ENCODE measurements at places on chromosomes 2 and 18.

DNA sequence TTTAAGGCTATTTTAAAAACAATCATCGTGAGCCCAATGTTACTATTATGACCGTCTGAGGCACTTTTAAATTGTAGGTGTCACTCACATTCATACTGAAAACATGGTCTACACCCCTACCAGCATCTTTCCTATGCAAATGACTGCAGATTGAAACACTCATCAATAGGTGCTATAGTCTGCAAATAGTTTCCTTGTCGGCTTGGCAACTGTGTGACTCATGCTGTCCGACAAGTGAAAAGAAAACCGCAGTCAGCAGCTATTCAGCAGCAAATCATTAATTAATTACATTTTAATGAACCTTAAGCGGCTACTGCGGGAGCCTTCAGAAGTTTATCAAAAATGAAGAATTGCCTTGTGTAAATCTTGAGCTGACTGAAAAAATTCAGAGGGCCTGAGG is 134.4 kb downstream of the FIGN start:
- no peak for DNase-seq

- DNase-seq, result no peak
Observed at GRCh38 chr2:124666976-124667375, 641.9 kb downstream of the CNTNAP5 start.

- no peak for DNase-seq
Observed at GRCh38 chr18:74216661-74217110, 68.4 kb downstream of the TIMM21 start.

DNA sequence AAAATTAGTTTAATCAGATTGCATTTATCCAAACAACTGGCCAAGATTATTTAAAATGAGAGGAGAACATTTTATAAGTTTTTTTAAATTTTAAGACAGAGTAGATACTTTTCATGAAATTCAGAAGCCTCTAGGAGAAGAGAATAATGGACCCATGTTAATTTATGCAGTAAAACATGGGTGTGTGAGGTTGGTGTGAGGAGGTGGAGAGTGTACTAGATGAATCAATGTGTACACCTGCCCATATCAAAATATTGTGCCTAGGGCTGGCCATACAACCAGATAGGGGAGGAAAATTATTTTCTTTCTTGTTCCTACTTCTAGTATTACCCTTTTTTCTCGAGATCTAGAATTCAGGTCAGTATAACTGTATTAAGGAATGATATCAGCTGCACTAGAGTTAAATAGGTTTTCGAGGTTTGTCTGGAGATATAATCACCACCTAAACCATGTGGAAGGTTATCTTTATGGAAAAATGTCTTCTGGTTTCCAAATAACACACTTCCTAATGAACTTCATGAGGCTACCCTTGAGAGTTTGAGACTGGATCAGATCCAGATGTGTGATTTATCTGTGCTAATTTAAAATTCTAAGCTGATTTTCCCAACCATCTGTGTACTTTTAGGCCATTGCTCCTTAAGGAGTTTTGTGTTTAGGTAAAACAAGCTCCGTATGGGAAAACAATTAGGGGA is 37.6 kb downstream of the TMEM178A start:
- no peak for DNase-seq

- no peak for DNase-seq
Observed at GRCh38 chr2:143397884-143398614, 268.8 kb downstream of the ARHGAP15 start.

DNA sequence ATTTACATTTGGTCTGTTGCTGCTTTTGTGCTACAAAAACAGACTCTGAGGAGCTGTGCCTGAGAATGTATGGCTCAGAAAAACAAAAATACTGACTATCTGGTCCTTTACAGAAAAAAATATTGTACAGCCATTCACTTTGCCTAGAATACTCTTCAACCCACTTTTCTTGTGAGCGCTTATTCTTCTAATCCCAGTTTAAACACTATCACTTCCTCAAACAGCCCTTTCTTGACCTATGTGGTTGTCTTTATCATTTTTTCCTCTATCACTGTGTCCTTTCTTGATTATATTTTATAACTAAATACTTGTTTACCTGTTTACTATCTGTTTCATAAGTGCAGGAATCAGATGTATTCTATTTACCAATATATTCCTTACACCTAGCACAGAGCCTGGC is 33.5 kb downstream of the CUL3 start:
- DNase-seq, result no peak

DNA sequence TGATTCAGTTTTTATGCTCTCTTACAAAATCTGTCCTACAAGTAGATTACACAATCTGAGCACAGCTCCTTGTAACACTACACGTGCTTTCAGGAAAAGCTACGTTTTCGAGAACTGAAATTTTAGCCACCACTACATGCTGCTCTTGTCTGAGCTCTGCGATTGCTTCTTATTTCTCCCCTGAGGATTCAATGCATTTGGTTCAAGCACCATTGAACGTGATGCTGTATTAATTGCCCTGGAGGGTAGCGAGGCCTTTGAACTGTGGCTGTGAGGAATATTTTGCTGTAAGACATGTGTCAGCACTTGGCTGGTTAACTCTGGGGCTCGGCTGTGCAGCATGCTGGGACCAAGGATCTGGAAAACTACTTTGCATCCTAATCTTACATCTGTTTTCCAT is 405.8 kb downstream of the EPHA4 start:
- no peak for DNase-seq

- DNase-seq, result no peak
Observed at GRCh38 chr2:56357655-56358295, 174.0 kb downstream of the CCDC85A start.

DNA sequence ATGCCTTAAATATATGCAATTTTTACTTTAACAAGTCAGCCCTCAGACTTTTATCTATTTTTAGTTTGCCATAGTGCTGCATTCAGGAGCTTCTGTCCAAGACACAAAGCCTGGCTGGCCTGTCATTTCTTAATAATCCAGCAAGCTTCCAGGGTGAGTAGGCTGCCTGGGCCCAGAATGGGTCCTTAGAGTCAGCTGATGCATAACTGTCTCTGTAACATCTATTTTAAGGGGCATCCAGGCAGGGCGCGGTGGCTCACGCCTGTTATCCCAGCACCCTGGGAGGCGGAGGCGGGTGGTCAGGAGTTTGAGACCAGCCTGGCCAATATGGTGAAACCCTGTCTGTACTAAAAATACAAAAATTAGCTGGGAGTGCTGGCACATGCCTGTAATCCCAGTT is 11.8 kb upstream of the GNLY start:
- DNase-seq, result no peak

DNA sequence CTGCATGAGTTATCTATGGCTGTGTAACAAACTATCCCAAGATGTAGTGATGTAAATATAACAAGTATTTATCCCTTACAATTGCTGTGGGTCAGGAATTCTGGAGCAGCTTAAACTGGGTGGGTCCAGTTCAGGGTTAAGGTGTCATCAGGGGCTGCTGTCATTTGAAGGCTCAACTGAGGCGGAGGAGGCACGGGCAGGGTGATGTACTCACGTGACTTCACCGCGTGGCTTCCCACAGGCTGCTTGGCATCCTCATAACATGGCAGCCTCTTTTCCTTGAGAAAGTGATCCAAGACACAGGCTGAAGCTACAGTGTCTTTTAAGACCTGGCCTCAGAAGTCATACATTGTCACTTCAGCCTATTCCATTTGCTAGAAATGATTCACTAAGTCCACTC is 125.8 kb downstream of the PTGR3 start:
- no peak for DNase-seq

- DNase-seq, result no peak
Observed at GRCh38 chr2:99127981-99128380, 13.5 kb upstream of the C2orf15 start.

- DNase-seq, result no peak
Observed at GRCh38 chr2:144136297-144137010, 383.5 kb downstream of the ZEB2 start.

GRCh38 chr2:161048317-161048716 is 111.9 kb upstream of the TANK start:
- no peak for DNase-seq

DNA sequence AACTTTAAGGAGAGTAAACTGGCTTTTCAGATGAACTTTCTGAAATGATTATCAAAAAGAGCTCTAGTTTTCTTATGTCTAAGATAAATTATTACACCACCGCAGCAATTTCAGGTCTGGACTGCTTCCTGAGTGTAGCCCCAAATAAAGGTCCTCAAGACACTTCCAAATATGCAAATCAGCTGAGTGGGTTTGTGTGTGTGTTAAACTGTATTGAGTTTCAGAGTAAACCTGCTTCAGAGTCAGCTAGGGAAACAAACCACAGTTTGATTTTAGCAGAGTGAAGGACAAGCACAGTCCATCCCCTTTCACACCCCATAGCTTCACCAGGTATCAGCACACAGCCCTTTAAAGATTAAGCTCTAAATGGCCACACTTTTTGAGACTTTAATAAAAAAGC is 168.7 kb downstream of the NRXN1 start:
- no peak for DNase-seq

DNA sequence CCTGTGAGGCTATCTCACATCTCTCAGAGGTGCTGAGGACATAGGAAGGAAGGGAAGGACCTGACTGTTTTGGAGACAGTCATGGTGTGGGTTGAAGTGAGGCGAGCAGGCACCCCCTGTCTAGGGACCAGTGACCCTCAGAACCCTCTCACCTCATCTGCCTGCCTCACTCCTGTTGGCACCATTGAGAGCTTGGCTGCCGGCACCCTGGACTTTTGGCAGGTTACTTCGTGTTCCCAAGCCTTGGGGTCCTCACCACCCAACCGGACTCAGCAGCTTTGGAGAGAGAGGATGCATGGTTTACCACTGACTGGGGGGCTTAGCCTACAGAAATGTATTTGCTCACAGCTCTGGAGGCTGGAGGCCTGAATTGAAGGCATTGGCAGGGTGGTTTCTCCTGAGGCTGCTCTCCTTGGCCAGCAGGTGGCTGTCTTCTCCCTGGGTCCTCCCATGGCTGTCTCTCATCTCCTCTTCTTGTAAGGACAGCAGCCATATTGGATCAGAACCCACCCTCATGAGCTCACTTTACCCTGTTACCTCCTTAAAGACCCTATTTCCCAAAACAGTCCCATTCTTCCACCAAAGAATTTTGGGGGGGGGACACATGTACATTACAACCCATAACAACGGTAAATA is 142.0 kb downstream of the TSN start:
- no peak for DNase-seq

DNA sequence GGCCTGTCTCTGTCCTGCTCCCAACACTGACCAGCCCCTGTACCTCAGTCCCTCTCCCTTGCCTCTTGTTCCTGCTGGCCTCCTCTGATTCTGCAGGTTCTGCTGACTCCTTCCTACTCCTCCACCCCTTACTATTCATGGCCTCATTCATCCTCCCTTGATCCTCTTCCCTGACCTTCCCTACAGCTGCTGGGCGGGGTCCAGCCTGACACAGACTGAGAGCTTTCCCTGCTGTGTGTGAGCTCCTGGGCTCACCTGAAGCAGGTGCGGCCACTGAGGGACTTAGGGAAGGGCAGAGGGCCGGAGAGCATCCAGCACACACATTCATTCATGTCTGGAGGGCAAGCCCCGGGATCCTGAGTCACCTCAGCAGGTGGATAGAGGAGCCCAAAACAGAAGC is 185.6 kb downstream of the CTIF start:
- no peak for DNase-seq

DNA sequence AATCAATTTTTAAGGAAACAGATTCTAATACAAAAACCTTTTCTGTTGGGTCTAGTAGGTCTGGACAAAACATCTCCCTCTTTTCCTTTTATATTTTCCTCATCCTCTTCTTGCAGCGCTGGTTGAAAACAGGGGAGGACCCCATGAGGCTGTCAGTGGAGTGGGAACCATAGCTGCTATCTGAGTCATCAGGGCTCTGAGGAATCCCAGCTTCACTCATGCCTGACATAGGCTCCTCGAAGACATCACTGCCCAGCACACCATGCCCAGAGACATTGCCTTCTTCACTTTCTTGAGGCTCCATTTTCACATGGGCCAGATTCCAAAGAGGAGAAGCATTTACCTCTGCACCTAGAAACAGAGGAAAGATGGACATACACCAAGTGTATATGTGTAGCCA is 10.0 kb downstream of the SUPT7L start:
- DNase-seq, result no peak

DNA sequence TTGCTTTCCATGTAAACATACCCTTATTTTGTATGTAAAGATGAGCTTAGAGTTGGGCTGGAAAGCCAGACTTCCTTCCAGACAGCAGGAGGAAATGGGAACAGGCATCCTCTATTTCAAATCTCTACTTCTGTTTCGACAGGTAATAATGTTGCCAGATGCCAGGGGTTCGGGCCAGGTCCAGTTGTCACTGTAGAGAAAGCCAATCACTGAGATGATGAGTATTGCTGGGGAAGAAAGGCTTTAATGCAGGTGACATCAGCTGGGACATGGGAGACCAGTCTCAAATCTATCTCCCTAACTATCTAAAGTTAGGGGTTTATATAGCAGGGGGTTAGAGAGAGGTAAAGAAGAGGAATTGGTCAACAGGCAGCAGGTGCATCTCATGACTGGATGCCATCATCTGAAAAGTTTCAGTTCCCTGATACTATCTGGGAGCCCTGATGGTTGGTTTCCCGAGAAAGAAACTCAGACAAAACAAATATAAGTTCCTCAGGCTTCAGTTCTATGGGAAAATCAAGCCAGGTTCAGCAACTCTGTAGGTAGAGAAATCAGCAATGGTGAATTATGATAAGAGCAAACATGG is 9.3 kb upstream of the MTCL1 start:
- no peak for DNase-seq

DNA sequence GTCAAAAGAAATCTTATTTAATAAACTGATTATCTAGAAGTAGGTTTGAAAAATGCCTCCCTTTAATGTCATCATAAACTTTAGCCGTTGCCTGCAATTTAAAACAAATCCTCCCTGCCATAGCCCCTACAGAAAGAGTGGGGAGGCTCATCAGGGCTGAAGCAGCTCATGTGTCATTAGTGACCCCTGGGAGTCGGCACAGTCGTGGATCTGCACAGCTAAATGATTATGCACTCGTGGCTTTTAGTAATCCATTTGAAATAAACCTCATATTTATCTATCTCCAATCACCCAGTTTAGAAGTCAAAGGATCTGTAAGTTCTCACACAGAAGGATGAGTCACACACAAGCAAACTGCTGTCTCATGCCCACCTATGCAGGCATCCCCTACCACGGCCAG is 277.3 kb downstream of the SS18 start:
- no peak for DNase-seq

- no peak for DNase-seq
Observed at GRCh38 chr2:26605999-26606846, 34.9 kb downstream of the CIB4 start.

Data from immature natural killer cell (primary cell).